ENCODE measurements at places on chromosomes 7 and 10.

DNA sequence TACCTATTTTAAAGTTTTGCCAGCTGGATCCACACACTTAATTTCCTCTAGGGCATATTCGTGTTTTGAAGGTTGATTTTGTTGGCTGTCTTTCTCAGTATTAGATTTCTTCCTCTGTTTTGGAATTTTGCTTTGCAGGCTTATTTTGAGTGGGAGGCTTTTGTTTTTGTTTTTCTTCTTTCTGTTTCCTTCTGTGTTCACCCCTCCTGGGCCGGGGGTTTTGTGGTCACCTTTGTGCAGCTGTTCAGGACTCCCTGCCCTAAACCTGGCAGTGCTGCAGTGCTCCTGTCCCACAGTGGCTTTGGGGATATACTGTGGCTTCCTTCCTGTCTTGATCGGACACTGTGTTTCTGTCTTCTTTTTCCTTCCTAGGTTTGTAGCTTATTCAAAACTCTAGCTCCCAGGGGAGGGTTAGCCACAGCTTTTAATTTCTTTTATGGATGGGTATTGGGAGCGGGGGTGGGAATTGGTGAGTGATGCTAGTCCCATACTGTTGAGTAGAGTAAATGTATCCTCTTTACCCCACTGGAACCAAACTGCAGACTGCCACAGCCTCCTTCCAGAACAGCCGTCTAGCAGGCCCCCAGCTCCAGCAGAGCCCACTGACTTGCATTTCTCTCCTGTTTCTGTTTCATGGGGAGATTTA lies 228.7 kb upstream of the FZD8 start:
- no peak for DNase-seq

GRCh38 chr7:89623018-89623672 lies 531.1 kb upstream of the STEAP1 start:
- DNase-seq = peak; percentile 45

- DNase-seq = no peak
These were observed 16.4 kb upstream of the ELAPOR2 start for GRCh38 chr7:87075671-87076404.

DNA sequence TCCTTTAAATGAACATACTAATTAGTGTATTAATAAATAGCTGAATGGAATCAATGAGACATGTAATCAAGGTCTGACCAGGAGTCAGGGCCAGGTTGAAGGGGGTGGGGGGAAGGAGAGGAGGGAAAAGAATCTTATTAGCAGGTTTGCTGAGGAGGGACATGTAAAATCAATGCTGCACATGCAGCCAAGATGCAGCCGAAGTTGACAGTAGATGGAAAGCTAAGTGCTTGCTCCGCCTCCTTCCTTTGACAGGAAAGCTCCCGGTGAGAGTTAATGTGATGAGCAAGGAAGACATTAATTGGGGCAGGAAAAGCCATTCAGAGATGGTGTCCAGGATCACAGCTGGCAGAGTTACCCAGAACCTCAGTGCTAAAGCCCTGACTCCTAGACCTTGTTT lies 24.4 kb downstream of the PLXNA4 start:
- no peak for DNase-seq

- DNase-seq = no peak
These were observed 580.1 kb downstream of the GRID1 start for GRCh38 chr10:85786401-85786899.

- no peak for DNase-seq
These were observed 8.6 kb downstream of the POLD2 start for GRCh38 chr7:44114586-44115310.

DNA sequence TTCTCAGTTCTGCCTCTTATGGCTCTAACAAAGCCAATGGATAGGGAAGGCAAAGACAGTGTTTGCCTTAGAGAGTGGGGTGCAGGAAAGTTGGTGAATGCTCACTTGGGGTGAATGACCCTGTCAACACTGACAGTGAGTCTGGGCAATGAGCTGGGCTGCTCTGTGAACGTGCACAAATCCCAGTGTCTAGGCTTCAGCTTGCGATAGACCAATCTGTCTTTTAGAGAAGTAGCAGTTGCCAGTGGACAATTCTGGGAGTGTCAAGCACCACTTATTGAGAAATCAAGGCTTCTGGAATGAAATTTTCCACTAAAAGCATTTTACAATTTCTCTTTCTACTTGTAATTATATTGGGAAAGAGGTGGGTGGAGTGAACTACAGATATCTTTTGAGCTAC lies 141.4 kb downstream of the HERPUD2 start:
- no peak for DNase-seq

- DNase-seq = peak; percentile 20
These were observed 175.9 kb downstream of the BAMBI start for GRCh38 chr10:28853195-28853594.

GRCh38 chr10:101162677-101163076 lies 31.6 kb downstream of the TLX1 start:
- DNase-seq = no peak

DNA sequence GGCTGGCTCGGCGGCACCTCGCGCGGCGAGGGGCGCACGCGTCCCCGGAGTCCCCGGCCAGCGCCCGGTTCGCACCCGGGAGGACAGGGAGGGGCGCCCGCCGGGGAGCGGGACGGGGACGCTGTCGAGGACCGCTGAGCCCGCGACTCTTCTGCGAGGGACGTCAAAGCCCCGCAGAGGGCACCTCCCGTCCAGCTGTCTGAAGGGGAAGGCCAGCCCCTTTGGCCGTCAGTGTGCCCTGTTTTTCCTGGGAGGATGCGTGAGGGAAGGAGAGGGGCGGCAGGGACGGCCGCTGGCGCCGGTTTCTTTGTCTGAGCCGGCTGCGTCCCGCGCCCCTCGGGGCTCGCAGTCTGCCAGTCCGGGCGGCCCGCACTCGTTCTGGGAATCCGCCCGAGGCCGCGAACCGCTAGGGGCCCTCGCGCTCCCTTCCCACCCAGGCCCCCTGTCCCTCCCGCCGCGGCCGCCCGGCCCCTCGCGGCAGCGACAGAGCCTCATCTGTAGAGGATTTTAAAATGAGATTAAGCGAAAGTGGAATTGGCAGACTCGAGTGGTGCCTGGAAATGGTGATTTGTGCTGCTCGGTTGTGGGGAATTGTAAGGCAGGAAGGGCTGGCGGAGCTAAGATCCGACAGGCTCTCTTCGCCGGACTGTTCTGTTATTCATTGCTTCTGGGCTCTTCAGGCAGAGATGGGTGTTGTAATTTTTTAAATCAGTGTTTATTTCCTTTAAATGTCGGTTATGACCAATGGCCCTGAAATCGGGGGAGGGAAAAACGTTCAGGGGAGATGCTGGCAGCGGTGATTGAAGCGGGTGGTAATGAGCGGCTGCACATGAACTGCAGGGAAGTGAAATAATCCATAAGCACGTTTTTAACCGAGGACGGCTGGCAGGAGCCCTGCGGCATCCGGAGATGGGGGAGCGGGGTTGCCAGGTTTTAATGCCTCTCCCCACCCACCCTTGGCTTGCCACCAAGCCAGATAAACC lies 618 bp upstream of the RELN start:
- no peak for DNase-seq

All from AG08395 (cell line).